ENCODE measurements at places on chromosomes 2 and 18.

GRCh38 chr18:24540896-24541295 lies 80.5 kb downstream of the HRH4 start:
- DNase-seq, result no peak

- DNase-seq, result peak; percentile 44
Observed at GRCh38 chr2:8573234-8573941, 108.5 kb upstream of the ID2 start.

- no peak for DNase-seq
Observed at GRCh38 chr2:112821142-112821541, 15.4 kb downstream of the IL1B start.

DNA sequence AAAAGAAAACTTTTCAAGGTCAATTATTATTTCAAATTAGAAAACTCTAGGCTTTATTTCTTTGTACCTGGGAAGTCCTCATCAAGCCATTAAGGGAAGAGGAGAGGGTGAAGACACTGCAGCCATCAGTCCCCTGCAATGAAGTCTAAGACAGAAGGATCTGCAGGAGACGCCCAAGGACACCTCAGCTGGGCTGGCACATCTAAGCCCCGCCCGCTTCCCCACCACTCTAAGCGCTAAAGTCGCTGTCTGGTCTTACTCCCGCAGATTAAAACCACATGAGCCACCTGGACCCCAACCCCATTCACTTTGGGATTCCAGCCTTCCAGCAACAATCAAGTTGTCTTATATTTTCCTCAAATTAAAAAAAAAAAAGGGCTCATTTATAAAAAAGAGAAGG lies 104.4 kb downstream of the AFF3 start:
- DNase-seq, result no peak

DNA sequence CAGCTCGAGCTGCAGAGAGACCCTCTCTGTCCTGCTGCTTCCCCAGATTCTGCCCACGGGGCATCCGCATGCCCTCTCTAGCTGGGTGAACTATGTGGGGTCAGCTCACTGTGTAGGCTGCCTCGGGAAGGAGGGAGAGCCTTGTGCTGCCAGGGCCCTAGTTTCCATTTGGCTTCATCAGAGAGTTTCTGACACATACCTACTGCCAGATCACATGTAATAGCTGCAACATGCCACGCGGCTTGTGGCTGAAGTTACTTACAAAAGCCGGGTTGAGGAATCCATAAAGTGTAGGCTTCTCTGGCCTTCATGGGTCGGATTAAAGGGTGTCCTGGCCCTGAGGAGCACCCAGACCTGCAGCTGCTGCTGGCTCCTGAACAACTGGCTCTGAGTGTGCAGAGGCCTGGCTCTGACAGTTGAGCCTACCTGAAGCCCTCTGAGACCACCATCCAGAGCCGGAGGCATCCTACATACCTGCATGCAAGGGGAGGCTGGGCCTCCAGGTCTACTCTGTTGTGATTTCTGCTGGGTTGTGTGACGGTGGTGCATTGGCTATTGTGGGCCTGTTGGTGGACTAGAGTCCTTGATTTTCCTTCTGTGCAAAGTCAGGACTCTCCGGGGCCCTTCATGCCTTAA lies 130.0 kb downstream of the SH3RF3 start:
- DNase-seq, result no peak

DNA sequence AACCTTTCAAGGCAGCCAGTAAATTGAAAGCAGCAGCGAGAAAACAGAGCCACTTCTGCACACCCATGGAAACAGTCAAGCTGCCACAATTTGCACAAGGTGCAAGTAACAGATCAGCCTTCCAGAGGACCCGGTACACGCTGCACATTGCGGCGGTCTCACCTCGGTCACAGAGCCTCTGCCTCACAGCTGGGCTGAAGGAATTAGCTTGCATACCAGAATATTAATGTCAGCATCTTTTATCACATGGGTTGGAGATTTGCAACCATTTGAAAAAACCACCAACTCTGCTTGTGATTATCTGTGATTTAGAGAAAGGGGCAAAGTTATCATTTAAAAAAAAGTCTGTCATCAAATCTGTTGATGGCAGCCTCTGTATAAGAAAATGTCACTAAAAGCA lies 330.5 kb upstream of the TCF4 start:
- DNase-seq, result no peak
